ENCODE measurements at places on chromosomes 5 and 9.

- no peak for DNase-seq
Measured at GRCh38 chr9:134826336-134827285, 54.0 kb upstream of the FCN2 start.

DNA sequence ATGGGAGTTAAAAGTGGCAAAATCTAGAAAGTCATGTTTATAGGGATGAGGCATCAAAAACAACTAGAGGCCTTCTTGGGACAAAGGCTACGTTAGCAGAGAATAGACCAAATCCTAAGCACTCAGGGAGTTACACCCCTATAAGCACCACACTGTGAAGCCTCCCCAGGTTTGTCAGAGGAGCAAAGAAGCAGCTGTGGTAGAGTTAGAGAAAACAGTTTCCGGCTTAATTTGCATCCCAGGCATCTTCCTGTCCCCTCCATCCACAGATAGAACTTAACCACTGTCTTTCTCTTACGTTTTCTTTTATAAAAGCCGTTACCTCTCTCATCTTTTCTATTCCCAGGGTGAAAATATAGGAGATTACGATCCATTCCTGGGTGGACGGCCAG lies 188.6 kb upstream of the KLF9 start:
- DNase-seq, result no peak

GRCh38 chr5:52710972-52711596 lies 76.6 kb upstream of the ITGA1 start:
- no peak for DNase-seq

- DNase-seq, result no peak
Measured at GRCh38 chr9:136947028-136947891, 2.2 kb downstream of the C8G start.

- DNase-seq, result peak; percentile 92
Measured at GRCh38 chr5:93433422-93433821, 147.6 kb downstream of the NR2F1-AS1 start.

DNA sequence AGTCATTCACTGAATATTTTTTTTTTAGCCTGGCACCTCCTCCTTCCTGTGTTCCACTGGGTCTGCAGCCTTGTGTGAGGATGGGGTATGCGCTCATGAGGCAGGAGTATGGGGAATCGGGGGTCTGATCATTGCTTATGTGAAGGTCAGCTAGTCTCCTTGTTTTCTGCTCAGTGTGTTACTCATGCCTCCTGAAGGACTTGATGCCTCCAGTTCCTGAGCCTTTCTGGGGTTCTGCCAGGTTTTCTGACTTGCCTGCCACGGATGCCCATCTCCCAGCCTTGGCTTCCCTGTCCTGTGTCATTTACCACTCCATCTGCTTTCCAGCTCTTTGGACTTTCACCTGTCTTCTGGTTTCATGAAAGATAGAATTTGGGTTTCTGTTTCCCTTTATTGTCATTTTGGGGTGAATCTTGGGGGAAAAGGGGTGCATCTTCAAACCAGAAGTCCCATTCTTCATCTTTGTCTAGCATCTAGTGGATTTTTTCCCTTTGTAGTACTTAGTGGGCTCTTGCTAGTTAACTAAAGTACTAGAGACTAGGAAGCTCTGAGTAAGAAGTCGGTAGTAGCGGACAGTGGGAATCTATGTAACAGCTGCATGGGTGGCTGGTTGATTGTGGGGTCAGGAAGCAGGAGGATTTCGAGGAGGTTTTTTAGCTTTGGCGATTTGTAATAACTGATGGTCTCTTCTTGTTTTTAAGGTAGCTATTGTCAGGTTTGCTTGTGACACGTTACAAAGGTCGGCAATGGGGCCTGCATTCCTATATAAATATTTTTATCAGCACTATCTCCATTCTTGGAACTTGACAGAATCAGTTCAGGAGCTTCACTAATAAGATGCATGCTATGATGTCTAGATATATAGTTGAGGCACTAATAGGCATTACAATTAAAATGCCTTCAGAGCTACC lies 8.2 kb downstream of the OTULIN start:
- peak; percentile 38 for DNase-seq
